ENCODE measurements at places on chromosomes 16 and 17. TPM values are rescaled to one million over a fixed set of nuclear protein-coding genes. Genes with fewer than 3 reads are reported as not detected.

DNA sequence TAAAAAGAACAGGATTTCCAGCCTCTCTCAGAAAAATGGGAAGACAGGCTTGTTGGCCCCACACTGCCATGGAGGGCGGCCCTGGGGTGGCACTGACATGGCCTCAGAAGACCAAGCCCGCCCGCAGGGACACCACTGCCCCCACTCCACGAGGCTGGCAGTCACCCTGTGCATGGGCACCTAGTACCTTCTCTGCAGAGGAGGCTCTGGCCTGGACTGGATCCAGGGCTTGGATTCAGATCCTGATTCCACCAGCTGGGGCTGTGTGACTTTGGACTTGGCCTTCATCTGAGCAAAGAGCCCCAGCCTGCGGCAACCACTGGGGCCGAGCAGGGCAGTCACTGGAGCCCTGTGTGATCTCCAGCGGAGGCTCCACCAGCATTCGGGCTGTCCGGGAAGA is 16.8 kb upstream of the FASN start:
- no peaks in the 10 kb centered on the region for H3K27me3 ChIP-seq
- no peak overlapping the region for H3K27ac ChIP-seq
- H3K4me3 ChIP-seq = no peak overlapping the region
- peak; percentile 24 for DNase-seq
- H3K4me1 ChIP-seq = no peaks in the 10 kb centered on the region

- no peaks in the 10 kb centered on the region for H3K27me3 ChIP-seq
- H3K27ac ChIP-seq = no peak overlapping the region
- peaks cover 9% of the 10 kb centered on the region for H3K36me3 ChIP-seq
Measured at GRCh38 chr17:81516439-81516838, 3.8 kb upstream of the ACTG1 start.

GRCh38 chr17:40338941-40339649 is 25.4 kb downstream of the GJD3 start:
- DNase-seq = no peak
- no peak overlapping the region for H3K4me3 ChIP-seq
- peaks cover 14% of the 10 kb centered on the region for H3K27me3 ChIP-seq
- no peak overlapping the region for H3K27ac ChIP-seq
- peaks cover 6% of the 10 kb centered on the region for H3K36me3 ChIP-seq

Gene STARD3
- total RNA-seq = 48.2 TPM

DNA sequence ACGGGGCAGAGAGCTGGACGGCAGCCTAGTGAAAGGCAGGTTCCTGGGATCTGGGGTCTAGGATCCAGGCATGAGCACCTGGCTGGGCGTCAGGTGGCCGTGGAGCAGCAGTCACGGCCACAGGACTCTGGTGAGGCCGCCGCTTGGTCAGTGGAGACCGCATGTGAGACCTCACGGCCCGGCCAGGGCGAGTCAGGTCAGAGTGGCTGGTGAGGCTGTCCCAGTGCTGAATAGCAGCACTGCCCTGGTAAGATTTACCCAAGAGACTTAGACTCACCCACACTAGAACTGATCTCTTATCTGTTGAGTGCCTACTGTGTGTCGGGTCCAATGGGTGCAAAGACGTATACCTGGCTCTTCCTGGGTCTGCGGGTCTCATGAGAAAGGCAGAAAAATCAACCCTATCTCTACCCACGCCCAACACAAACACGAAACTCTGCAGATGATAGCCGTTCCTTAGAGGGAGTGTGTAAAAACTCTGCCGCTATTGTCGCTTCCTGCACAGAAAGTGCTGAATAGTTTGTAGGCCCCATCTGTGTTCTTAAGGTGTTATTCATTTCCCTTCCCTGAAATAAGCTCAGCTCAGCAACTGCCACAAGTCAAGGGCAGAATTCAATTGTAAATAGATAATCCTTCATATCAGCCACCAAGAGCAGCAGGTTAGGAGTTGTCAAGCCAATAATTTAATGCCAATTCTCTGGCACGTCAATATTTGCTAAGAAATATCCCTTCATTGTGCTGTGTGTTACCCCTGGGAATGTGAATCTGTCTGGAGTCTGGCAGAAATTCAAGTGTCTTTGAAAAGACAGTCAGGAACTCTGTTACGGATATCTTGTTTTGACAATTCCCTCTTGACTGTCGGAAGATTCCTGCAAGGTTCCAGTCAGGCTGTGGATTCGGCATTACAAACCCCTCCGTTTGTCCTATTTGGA is 240.0 kb downstream of the NTN1 start:
- no peaks in the 10 kb centered on the region for H3K4me1 ChIP-seq
- H3K4me3 ChIP-seq = no peak overlapping the region
- no peak for DNase-seq
- H3K27ac ChIP-seq = no peak overlapping the region
- H3K36me3 ChIP-seq = no peaks in the 10 kb centered on the region

DNA sequence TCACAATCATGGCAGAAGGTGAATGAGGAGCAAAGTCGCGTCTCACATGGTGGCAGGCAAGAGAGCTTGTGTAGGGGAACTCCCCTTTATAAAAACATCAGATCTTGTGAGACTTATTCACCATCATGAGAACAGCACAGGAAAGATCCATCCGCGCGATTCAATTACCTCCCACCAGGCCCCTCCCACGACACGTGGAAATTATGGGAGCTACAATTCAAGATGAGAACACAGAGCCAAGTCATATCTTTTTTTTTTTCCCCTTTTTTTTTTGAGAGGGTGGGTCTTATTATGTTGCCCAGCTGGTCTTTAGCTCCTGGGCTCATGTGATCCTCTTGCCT is 60.0 kb downstream of the RPTOR start:
- H3K36me3 ChIP-seq = peaks cover 10% of the 10 kb centered on the region
- no peak for DNase-seq
- no peak overlapping the region for H3K4me3 ChIP-seq
- no peaks in the 10 kb centered on the region for H3K27me3 ChIP-seq
- H3K27ac ChIP-seq = no peak overlapping the region

Gene TNFSF13
- total RNA-seq = 1.4 TPM

GRCh38 chr16:69538808-69539207 is 27.0 kb upstream of the NFAT5 start:
- no peak overlapping the region for H3K4me3 ChIP-seq
- no peak for DNase-seq
- no peaks in the 10 kb centered on the region for H3K4me1 ChIP-seq
- H3K36me3 ChIP-seq = no peaks in the 10 kb centered on the region
- no peaks in the 10 kb centered on the region for H3K27me3 ChIP-seq

GRCh38 chr17:1347589-1348323 is 52.3 kb downstream of the YWHAE start:
- H3K27ac ChIP-seq = no peak overlapping the region
- H3K4me1 ChIP-seq = no peaks in the 10 kb centered on the region
- peaks cover 87% of the 10 kb centered on the region for H3K36me3 ChIP-seq
- no peak for DNase-seq
- H3K4me3 ChIP-seq = no peak overlapping the region
- H3K27me3 ChIP-seq = no peaks in the 10 kb centered on the region

Gene NXPH3
- total RNA-seq = 1.3 TPM

- no peaks in the 10 kb centered on the region for H3K4me1 ChIP-seq
- peaks cover 22% of the 10 kb centered on the region for H3K36me3 ChIP-seq
- H3K27ac ChIP-seq = no peak overlapping the region
- DNase-seq = peak; percentile 24
Measured at GRCh38 chr17:81578038-81578441, 25.9 kb upstream of the FAAP100 start.

DNA sequence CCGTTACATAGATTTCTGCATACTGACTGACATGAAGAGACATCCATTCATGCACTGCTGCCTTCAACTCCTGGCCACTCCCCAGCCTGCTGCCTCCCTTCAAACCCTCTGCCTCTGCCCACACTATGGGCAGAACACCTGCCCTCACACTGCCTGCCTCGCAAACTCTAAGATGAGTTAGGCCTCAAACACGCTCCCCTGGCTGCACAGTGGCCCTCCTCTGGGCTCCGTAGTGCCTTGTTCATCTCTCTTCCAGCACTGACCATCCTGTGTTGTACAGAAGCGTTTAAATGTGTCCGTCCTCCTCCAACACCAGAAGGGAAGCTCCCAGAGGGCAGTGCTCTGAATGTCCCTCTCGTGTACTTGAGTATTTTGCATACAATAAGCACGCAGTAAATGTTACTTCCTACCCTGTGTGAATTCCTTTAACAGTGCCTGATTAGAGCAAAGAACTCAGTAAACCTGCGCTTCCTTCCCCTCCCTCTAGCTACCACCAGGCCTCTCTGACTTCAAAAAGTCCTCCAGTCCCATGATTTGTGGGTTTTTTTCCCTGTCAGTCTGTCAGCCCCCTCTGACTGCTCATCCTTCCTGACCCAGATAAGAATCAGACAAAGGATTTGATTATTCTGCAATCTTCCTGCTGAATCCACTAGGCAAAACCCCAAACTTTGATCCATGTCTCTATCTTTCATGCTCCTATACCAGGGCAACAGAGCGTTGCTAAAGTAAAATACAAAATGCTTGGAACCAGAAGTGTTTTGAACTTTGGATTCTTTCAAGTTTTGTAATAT is 3.9 kb downstream of the DHX33 start:
- H3K27me3 ChIP-seq = no peaks in the 10 kb centered on the region
- H3K27ac ChIP-seq = no peak overlapping the region
- no peaks in the 10 kb centered on the region for H3K4me1 ChIP-seq
- H3K4me3 ChIP-seq = peak overlapping the region; percentile 28
- DNase-seq = no peak

Gene DCAF7
- total RNA-seq = 88.8 TPM

- peak overlapping the region; percentile 78 for H3K4me3 ChIP-seq
- peaks cover 30% of the 10 kb centered on the region for H3K36me3 ChIP-seq
- no peak overlapping the region for H3K27ac ChIP-seq
- H3K4me1 ChIP-seq = no peaks in the 10 kb centered on the region
Measured at GRCh38 chr16:4691666-4692412, 1.5 kb upstream of the NUDT16L1 start.

DNA sequence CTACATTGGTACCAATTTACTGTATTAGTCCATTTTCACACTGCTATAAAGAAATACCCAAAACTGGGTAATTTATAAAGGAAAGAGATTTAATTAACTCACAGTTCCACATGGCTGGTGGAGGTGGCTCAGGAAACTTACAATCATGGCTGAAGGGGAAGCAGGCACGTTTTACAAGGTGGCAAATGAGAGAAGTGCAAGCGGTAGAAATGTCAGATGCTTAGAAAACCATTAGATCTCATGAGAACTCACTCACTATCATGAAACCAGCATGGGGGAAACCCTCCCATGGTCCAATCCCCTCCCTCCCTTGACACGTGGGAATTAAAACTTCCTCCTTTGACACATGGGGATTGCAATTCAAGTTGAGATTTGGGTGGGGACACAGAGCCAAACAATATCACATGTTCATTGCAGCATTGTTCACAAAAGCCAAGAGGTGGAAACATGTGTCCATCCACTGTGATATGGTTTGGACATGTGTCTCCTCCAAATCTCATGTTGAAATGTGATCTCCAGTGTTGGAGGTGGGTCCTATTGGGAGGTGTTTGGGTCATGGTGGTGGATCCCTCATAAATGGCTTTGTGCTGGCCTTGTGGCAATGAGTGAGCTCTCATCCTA is 3.1 kb upstream of the SPACA3 start:
- no peaks in the 10 kb centered on the region for H3K4me1 ChIP-seq
- DNase-seq = no peak
- no peak overlapping the region for H3K27ac ChIP-seq
- H3K4me3 ChIP-seq = no peak overlapping the region
- H3K36me3 ChIP-seq = peaks cover 2% of the 10 kb centered on the region

Gene CORO6
- total RNA-seq = 2.6 TPM

GRCh38 chr16:85221771-85222154 is 109.5 kb upstream of the CIBAR2 start:
- H3K4me1 ChIP-seq = peaks cover 3% of the 10 kb centered on the region
- H3K4me3 ChIP-seq = no peak overlapping the region
- no peak for DNase-seq
- no peaks in the 10 kb centered on the region for H3K27me3 ChIP-seq
- H3K36me3 ChIP-seq = peaks cover 4% of the 10 kb centered on the region

Gene NPIPA8
- total RNA-seq = 0.48 TPM

All from H9 (cell line).